ENCODE measurements at places on chromosomes 13 and 19.
A peak's percentile ranks its signal among the peaks of the same experiment; 100 is the strongest.

DNA sequence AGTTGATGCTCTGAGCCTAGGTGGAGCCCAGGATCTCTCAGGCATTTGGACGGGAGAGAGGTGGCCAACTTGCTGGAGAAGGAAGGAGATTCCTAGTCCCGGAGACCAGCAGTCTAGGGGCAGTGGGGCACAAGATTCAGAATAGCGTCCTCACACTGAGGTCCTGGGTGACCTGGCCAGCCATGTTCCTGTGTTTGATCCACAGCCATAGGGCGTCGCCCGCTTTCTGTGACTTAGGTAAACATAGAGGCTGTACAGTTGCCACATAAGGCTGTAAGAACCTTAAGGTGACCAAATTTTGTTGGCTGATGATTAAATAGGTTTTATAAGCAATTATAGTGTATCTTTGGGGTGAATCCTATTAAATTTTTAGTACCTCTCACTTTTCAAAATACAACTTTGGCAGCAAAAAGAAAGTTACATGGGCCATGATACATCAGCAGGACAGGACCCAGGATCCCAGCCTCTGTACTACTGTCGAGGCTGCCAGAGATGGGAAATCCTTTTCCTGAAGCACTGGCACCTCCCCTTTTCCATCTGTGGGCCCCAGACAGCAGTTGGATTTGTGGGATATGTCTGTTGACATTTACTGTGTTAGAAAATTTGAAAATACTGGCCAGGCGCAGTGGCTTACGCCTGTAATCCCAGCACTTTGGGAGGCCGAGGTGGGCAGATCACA lies 37.5 kb downstream of the TSSK6 start:
- no peak for DNase-seq

- DNase-seq, result no peak
Observed at GRCh38 chr19:35207391-35207871, 21.1 kb downstream of the FAM187B start.

GRCh38 chr19:49017666-49018351 lies 918 bp upstream of the LHB start:
- DNase-seq, result peak; percentile 88

- DNase-seq, result peak; percentile 38
Observed at GRCh38 chr19:54674021-54674617, 11.3 kb downstream of the LILRB4 start.
